Naive thymus-derived CD8-positive, alpha-beta T cell (primary cell): ENCODE measurements at places on chromosomes 3 and 15. TPM values are rescaled to one million over a fixed set of nuclear protein-coding genes. Genes with fewer than 3 reads are reported as not detected.

GRCh38 chr15:51938286-51938685 is 33.3 kb downstream of the LEO1 start:
- H3K4me3 ChIP-seq = no peak overlapping the region
- H3K27me3 ChIP-seq = no peaks in the 10 kb centered on the region
- peaks cover 6% of the 10 kb centered on the region for H3K4me1 ChIP-seq
- peaks cover 74% of the 10 kb centered on the region for H3K36me3 ChIP-seq
- no peak for DNase-seq
- H3K27ac ChIP-seq = no peak overlapping the region

- no peak for DNase-seq
- no peaks in the 10 kb centered on the region for H3K27me3 ChIP-seq
- no peaks in the 10 kb centered on the region for H3K36me3 ChIP-seq
- peak overlapping the region; percentile 80 for H3K4me3 ChIP-seq
- peak overlapping the region; percentile 94 for H3K27ac ChIP-seq
Measured at GRCh38 chr15:90581771-90582352, 52.1 kb downstream of the CRTC3 start.

DNA sequence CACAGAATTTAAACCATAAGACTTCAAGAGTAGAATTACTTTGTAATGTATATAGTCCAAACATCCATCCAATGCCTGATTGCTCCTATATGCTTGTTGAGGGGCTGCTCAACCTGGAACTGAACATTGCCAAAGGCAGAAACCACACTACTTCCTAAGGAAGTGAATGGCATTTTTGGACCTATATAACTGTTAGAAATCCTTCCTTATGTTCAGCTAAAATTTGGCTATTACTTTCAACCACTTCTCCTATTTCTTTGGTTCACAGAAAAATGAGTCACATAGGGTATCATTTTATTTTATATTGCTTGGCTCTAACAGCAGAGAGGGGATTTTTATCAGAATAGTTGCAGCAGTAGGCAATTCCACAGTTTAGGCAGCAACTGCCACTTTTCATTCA is 342.1 kb downstream of the SLC9A9 start:
- no peak overlapping the region for H3K4me3 ChIP-seq
- H3K36me3 ChIP-seq = no peaks in the 10 kb centered on the region
- peaks cover 4% of the 10 kb centered on the region for H3K4me1 ChIP-seq
- H3K27ac ChIP-seq = no peak overlapping the region

DNA sequence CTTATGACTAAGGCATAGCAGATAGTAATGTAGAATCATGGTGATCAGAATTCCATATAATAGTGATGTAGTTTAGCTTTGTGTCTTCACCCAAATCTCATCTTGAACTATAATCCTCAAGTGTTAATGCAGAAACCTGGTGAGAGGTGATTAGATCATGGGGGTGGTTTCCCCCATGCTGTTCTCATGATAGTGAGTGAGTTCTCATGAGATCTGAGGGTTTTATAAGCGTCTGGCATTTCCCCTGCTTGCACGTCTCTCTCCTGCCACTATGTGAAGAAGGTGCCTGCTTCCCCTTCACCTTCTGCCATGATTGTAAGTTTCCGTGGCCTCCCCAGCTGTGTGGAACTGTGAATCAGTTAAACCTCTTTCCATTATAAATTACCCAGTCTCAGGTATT is 138.7 kb upstream of the CBLB start:
- H3K27me3 ChIP-seq = no peaks in the 10 kb centered on the region
- H3K36me3 ChIP-seq = no peaks in the 10 kb centered on the region
- H3K27ac ChIP-seq = no peak overlapping the region

- no peaks in the 10 kb centered on the region for H3K36me3 ChIP-seq
- no peaks in the 10 kb centered on the region for H3K27me3 ChIP-seq
- H3K4me1 ChIP-seq = no peaks in the 10 kb centered on the region
- DNase-seq = no peak
Measured at GRCh38 chr3:72475258-72476138, 372.7 kb downstream of the SHQ1 start.

DNA sequence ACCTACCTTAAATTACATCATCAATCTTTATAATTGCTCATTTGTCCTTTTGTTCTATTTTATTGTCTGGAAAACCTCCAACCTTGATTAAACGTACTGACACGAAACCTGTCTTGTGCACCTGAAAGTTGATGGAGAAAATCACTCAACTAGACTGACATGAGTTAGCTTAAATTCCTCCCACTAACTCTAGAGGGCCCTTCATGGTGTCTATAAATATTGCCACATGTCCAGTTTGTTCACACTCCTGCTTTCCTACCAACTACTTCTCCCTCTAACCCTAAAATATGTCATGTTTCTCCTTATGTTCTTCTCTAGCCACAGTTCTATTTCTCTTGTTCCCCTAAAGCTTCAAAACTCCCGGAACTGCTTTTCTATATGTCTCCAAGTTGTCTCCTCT is 59.8 kb upstream of the SGO1 start:
- no peak overlapping the region for H3K27ac ChIP-seq
- DNase-seq = no peak
- H3K4me1 ChIP-seq = no peaks in the 10 kb centered on the region
- H3K27me3 ChIP-seq = no peaks in the 10 kb centered on the region
- H3K4me3 ChIP-seq = no peak overlapping the region

SKOR1 gene
- total RNA-seq = 1.0 TPM

GRCh38 chr15:78207641-78208340 is 26.6 kb downstream of the ACSBG1 start:
- H3K27ac ChIP-seq = no peak overlapping the region
- no peaks in the 10 kb centered on the region for H3K27me3 ChIP-seq
- H3K36me3 ChIP-seq = no peaks in the 10 kb centered on the region
- peaks cover 1% of the 10 kb centered on the region for H3K4me1 ChIP-seq
- H3K4me3 ChIP-seq = no peak overlapping the region
- no peak for DNase-seq

DNA sequence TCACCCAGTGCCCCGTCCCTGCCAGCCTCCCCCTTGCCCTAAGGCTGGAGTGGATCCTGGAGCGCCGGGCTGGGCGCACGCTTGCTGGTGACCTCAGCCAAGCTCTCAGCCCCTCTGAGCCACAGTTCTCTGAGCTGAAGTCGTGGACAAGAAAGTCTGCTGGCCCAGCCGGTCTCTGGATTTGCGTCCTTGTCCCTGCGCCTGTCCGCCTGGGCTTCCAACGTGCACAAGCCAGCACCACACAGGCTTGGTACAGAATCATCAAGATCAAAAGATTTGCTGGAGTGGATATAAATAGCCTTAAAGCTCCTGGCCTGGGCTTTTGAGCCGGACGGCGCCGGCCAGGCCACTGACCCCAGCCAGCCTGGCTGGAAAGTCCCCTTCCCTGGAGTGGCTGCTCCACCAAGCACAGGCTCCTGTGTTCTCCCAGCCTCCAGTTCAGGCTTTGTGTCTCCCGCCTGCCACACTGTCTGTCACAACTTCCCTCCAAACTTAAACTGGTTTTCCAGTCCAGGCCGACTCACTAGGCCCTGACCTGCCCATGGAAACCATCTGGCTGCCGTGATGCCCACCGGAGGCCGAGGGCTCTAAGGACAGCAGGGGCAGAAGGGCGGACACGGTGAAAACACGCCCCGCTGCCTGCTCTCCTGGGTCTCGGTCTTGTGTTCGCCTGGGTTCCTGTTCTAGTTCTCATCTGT is 156.2 kb downstream of the NUP210 start:
- no peak for DNase-seq
- H3K4me1 ChIP-seq = peaks cover 9% of the 10 kb centered on the region
- no peak overlapping the region for H3K4me3 ChIP-seq
- H3K36me3 ChIP-seq = no peaks in the 10 kb centered on the region
- H3K27me3 ChIP-seq = no peaks in the 10 kb centered on the region
- peak overlapping the region; percentile 9 for H3K27ac ChIP-seq

SHC4 gene
- not detected for total RNA-seq
